ENCODE measurements at places on chromosomes 5 and 9.

DNA sequence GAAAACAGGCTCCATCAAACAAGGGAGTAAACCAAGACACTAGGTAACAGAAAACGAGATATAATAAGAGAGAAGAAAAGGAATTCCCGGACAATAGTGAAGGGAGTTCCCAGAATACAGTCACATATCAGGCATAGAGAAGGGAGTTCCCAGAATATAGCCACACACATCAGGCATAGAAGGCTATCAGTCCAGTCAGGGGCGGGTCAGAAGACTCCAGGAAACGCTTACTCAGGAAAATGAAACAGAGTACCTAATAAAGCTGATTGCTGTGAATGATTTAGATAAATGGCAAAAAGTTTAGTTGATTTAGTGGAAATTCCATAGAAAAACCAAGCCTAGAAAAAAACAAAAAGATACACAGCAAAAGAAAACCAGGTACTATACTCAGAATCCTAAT, 4.9 kb downstream of the TOMM5 start:
- no peak for DNase-seq

- no peak for DNase-seq
These were observed 227.0 kb downstream of the SEMA6A start for GRCh38 chr5:116347657-116348056.

DNA sequence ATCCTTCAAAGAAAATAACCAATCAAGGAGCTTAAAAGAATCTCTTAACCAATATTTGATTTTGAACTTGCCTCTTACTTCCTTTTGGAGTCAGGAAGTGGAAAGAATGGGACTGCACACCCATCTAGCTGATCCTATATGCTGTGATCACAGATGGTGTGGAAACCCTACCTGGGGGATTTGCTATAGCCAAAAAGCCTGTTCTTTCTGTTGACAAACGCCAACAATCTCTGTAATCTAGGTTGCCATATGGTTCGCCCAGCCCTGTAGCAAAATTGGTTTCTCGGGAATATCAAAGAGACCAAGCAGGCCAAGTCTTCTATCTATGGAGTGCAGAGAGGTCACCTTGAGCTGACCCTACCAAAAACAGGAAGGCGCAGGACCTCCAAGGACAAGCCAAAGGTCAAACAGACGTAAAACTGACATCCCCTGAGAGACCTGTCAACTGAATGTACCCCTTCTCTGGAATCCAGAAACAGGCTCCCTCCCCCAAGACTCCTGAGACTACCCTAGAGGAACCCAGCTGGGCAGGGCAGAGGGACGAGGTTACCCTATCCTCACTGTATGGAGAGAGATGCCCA, 19.4 kb downstream of the NRG2 start:
- no peak for DNase-seq

DNA sequence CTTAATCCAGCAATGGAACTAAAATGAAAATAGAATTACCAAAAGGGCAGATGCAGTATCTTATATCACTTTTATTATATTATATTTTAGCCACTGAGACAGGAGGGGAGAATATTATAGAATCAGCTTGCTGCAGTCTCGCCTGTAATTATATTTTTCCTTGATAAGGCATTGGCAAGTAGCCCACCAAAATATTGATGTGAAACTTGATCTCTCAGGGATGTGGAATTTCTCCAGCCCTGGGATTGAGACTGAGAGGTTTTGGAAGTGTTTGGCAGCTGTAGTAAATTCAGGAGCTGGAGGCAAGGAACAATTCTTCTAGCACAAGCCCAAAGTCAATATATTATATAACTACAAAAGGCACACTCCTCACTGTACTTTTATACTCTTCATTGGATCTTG, 142.1 kb upstream of the ADAMTSL1 start:
- no peak for DNase-seq

DNA sequence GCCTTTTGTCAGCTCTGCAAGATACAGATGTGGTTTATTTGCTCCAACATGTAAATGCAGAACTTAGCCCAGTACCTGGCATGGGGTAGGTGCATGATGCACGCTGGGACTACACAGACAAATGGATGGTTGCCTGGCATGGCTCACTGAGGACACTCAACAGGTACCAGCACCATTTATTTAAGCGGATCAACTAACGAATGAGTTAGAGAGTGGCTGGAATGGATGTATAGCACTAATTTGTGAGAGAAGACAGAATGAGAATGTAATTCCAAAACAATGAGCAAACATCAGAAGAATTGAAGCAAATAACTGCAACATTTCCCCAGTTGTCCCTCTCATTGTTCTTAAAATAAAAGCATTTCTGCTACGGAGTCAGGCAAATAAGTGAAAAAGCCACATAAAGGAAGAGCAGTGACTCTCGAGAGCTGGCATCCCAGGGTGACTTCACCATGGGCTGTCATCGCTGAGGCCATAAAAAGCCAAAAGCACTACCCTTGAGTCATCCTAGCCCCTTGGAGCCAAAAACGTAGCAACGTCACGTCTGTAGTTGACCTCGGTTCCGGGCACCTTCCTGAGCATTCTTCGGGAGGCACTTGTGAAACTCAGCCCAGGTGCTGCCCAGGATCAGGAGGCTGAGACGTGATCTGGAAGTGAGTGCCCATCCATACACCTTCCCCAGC, 290.3 kb downstream of the NSG2 start:
- no peak for DNase-seq

GRCh38 chr5:14151416-14151815, 8.3 kb downstream of the TRIO start:
- DNase-seq, result no peak

DNA sequence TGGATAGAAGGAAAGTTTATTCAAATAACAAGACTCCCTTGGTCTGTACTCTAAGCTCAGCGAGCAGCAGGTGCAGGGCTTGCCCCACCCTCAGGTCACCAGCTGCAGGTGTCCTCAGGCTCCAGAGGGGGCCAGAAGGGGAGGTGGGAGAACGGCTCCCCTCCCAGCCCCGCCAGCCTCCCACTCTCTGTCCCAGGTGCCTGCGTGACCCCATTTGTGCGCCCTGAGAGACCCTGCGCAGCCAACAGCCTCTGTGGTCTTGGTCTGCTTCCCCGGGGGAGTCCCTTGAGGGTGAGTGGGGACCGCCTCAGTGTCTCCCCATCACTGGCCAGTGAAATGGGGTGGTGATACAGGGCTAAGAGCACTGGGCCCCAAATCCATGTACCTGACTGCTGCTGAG, 62.3 kb upstream of the STXBP1 start:
- DNase-seq, result no peak

- DNase-seq, result no peak
These were observed at the start of gene IL13 for GRCh38 chr5:132657676-132658380. IL13 (plus strand) TSS chr5:132658173; CDS start chr5:132658187, 14 bp downstream.

DNA sequence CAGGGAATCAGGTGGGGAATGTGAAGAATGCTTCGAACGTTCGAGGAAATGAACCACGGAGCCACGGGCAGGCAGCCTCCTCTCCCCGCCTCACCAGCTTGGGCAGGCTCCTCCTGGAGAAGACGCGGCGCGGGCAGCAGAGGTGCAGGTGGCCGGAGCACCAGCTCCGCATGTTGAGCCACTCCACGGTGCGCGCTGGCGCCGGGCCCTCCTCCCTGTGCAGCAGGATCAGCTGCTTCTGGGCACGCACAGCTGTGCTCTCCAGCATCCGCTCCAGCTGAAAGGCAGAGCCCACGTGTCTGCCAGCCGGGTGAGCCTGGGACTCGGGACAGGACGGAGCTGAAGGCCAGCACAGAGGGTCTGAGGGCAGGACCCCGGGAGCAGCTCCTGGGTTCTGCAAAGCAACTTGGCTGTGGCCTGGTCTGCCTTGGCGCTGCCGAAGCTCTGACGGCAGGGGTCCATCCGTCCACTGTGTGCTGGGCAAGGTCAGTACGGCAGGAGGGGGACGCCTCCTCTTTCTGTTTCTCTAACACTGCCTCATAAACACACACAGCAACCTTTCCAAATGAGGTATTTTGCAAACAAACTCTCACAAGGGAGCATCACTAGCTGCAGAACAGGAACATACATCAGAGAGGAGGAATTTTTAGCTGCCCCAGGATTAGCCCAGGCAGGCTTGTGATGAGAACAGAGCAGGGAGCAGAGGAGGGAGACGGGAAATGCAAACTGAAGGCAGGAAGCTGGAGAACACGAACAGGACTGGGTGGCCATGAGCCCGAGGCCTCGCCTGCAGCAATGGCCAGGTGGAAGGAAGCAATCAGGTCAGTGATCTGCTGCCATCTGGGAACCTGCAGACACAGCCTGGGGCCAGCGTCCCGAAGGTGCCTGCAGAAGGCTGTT, 20.1 kb upstream of the NSMF start:
- no peak for DNase-seq

DNA sequence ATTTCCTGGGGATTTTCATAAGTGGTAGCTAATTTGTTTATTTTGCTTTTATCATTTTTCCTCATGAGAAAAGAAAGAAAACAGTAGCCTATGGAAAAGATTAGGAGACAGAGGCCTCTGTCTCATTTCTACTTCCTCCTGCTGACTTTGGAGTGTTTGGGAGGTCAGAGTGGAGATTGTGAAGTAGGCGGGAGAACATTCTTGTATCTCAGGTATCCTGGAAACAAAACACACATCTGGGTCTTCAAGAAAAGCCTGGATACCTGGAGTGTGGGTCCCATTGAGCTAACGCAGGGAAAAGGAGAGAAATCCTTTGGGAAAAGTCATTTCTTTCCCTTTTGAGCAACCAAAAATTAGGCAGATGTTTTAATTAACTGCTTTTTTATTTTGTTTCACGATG, 161.5 kb upstream of the DMAC1 start:
- no peak for DNase-seq

GRCh38 chr5:147382776-147383175, 127.1 kb downstream of the DPYSL3 start:
- DNase-seq, result no peak

DNA sequence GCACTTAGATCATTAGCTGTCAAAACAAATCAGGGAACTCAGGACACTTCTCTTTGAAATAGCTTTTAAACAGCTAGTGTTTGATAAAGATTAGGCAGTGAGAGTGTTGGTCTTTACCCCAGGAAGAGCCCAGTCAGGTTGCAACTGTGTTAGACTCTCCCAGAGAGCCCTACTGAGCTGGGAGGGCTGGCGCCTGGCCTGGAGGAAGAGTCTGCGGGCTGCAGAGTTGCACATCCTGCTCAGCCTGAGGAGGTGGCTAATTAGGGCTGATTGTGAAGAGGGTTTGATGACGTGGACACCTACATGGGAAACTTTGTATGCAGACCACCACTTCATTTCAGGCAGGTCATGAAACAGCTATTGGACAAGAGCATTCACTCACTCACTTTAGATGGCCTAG, 112.0 kb downstream of the TMEM174 start:
- no peak for DNase-seq

DNA sequence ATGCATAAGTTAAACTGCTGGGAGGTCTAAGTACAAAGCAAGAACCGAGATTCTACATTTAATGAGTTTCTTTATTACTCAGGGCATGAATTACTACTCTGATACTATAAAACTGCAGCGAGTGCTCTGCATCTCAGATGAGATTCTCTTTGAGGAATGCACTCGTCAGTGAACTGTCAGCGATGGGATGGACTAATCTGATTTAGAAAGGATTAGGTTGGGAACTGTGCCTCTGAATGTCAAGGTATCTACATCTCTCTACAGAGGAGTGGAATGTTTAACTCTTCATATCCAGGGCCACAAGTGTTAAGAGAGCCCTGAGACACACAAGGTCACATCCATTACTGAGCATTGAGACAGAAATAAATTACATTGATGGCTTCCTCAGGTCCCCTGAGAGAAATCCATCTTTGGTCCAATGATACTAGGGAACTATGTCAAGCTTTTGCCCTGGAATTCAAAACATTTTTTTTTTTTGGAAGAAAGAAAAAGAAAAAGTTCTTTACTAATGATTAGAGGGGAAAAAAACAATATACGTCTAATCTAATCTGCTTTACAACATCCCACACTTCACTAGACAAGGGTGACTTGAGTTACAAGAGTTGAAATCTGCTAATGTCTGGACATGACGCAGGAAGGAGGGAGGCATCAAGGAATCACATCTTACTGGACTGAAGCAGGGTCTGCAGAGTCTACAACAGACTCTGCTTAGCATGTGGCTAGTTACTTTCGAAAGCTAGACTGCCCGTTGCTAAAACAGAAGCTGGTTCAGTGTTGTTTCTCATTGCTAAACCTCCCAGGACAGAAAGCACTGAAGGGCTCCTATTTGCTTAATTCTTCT, 270.0 kb upstream of the TLE4 start:
- DNase-seq, result no peak

DNA sequence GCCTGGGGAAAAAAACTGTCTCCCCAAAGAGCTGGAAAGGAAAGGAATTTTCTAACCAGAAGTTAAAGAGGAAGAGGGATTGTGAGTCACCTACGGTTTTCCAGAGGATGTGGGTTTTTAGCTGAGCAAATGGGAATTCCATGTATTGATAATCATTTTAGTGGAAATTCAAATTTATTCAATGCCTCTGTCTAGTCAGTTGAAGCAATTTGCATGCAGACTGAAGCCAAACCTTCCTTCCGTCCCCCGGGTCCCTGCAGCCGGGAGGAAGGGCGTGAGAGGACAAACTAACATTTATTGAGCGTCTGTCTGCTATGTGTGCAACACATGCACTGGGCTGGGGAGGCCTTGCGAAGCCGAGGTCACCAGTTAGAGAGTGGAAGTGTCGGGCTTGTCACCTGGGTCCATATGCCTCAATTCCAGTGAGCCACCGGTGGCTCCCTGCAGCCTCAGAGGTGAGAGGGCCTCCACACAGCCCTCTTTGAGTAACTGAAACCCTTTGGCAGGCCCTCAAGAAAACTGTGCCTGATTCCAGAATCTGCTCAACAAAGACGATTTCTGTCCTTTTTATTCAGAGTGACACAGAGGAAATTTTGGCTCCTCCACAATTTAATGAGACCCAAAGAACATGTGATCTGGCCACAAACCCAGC, 70.3 kb downstream of the COL27A1 start:
- no peak for DNase-seq

DNA sequence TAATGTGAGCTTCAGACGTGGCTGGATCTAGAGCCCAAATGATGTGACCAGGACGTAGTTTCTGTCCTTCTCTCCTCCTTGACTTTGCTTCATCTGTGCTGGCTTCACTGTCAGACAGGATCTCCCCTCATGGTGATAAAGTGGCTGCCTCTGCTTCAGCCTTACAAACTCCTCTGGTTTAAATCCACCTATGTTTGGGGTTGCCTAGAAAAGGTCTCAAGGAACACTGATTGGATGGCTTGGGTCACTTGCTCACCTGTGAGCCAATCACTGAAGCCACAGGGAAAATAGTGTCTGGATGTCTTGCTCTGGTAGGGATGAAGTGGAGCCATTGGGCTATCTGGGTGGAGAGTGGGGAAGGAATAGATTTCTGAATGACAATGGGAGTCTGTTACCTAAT, 36.1 kb downstream of the FGF18 start:
- DNase-seq, result no peak

DNA sequence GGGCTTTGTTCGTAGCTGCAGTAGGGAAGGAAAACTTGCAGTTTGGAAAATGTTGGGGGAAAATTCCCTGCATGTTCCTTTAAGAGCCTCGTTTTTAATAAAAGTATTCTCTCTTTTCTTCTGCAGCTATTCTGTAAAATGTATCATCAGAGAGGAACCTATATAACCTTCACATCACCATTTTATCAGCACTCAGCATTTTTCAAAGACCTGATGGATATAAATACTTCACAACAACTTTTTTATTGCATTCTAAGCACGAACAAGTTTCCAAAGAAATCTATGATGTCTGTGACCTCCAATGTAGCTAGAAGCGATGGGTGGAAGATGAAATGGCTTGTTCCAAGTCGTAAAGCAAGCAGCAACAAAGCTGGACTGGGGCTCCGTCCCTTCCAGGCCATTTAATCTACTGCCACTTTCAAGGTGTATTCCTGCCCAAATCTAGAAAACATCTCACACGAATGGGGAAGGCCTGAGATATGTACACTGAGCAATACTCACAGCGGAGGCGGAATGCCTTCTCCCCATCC, 84.0 kb downstream of the NSUN2 start:
- DNase-seq, result no peak
